Ovary (tissue), 10 donors: ENCODE measurements at places on chromosomes 2 and 18. TPM values are rescaled to one million over a fixed set of nuclear protein-coding genes. Genes with fewer than 3 reads are reported as not detected.

ALKAL2 gene
- 57.6 TPM for polyA plus RNA-seq

LIMS4 gene
- polyA plus RNA-seq = 11.3 TPM

GRCh38 chr2:27185331-27186026 lies 26.4 kb upstream of the ATRAID start:
- no peak for DNase-seq

GRCh38 chr2:12317286-12317685 lies 399.4 kb upstream of the TRIB2 start:
- DNase-seq = no peak

GRCh38 chr2:173571021-173571821 lies 216.5 kb downstream of the CDCA7 start:
- no peak for DNase-seq

DNA sequence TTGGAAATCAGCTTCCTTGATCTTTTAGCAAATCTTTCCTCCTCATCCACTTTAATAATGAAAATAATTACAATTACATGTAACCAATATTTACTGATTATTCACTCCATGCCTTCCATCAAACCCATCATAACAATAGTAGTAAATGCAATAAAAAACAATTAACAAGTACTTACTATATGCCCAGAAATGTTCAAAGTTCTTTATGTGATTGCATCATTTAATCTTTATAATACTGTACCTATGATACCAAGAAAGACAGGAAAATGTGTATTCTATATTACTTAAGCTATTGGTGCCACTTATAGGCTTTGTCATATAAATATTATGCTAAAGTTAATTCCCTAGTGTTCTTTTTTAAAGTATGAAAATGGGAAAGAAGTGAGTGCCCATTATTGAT lies 210.2 kb upstream of the PKDCC start:
- no peak for DNase-seq

GRCh38 chr18:44497311-44497710 lies 183.4 kb upstream of the SETBP1 start:
- no peak for DNase-seq

DNA sequence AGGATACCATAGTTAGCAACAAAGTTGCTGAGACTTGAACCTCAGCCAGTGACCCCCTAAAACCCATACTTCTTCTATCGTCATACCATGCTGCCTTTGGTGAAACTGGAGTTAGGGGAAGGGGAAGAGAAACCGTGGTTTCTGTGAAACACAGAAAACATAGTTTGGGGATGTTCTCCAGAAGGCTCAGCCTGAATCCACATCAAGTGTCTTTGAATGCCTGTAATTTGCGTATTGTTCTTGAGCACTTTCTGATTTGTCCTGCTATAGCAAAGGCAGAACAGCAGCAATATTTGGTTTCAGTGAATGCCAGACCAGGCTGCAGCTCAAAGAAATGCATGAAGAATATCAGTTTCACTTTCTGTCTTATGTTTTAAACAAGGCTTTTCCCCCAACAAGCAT lies 258.7 kb downstream of the TTC32 start:
- no peak for DNase-seq
